ENCODE measurements at places on chromosomes 4 and X. TPM values are rescaled to one million over a fixed set of nuclear protein-coding genes. Genes with fewer than 3 reads are reported as not detected.

Gene TLR2
- not detected for total RNA-seq

DNA sequence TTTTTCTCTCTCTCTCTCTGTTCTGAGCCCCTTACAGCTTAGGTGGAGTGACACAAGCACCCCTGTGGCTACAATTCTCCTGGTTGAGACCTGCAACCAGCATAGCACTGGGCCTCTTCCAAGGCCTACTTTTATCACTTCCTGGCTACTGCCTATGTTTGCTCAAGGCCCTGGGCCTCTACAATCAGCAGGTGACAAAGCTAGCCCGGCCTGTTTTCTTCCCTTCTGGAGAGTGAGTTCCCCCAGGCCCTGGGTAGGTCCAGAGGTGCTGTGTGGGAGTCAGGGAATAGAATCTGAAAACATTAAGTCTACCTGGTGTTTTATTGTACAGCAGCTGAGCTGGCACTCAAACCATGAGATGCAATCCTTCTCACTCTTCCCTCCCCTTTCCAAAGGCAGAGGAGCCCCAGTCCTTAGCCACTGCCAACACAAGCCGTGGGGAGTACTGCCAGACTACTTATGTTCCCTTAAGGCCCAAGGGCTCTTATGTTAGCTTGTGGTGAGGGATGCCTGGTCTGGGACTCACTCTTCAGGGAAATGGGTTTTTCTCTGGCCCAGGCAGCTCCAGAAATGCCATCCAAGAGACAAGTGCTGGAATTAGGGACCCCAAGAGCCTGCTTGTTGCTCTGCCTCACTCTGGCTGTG is 23.8 kb upstream of the MAGEC3 start:
- DNase-seq, result no peak
- no peak overlapping the region for H3K4me3 ChIP-seq
- no peaks in the 10 kb centered on the region for H3K36me3 ChIP-seq
- no peaks in the 10 kb centered on the region for H3K27me3 ChIP-seq
- no peak overlapping the region for H3K27ac ChIP-seq

- H3K4me3 ChIP-seq, result no peak overlapping the region
- peaks cover 7% of the 10 kb centered on the region for H3K36me3 ChIP-seq
- H3K27me3 ChIP-seq, result peaks cover 20% of the 10 kb centered on the region
- no peak for DNase-seq
These were observed 37.6 kb downstream of the ZBTB49 start for GRCh38 chr4:4327652-4328121.

DNA sequence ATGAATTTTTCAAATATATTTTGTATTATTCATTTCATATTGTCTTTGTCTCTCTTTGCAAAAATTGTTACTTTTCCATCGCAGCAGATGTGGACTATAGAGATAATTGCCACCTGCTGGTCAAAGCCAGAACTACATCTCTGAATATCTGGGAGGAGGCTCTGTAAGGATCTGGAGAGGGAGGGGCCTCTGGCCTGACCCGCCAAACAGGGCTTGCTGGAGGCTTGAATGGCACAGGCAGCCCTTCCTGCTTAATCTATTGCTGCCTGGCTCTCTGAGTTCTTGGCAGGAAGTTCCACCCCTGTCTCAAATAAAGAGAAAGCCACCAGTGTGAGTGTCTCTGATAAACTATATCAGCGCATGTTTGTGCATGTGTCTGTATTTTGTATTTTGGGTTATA is 132.4 kb downstream of the ZMAT1 start:
- H3K27ac ChIP-seq, result no peak overlapping the region
- H3K4me1 ChIP-seq, result peaks cover 15% of the 10 kb centered on the region
- no peaks in the 10 kb centered on the region for H3K36me3 ChIP-seq
- DNase-seq, result peak; percentile 85
- H3K27me3 ChIP-seq, result no peaks in the 10 kb centered on the region

DNA sequence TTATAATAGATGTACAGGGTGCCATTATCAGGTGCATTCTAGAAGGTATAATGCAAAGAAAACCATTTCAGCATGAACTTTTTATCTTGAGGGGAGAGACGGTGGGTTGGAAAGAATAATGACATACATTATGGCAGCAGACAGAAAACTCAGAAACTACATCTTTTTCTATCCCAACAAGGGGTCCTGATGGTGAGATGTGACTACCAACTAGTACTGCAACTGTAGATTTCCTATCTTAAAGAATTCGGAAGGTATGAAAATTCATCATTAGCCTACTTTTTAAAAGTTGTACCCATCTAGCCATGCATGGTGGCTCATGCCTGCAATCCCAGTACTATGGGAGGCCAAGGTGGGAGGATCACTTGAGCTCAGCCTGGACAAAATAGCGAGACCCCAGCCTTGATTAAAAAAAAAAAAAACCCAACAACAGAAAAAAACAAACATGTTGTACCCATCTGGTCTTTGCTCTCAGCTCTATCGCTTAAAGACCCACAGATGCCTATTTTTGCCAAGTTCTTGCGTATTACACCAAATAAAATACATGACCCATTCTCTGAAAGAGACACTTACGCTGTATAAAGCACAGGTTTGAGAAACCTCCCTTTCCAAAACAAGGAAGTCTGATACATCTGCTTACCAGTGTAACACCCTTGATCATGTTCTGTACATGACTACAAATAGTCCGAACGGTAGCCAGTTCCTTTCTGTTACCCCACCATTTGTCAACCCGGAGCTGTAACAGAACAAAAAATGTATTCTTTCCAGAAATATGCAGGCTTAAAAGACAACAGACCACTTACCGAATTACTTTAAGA is 1.6 kb downstream of the RPL9 start:
- H3K27me3 ChIP-seq, result peaks cover 7% of the 10 kb centered on the region
- DNase-seq, result no peak
- H3K27ac ChIP-seq, result peak overlapping the region; percentile 99
- peaks cover 58% of the 10 kb centered on the region for H3K36me3 ChIP-seq
- peak overlapping the region; percentile 99 for H3K4me3 ChIP-seq

Measured in HFFc6 (cell line).